ENCODE measurements at places on chromosomes 4 and X.
A peak's percentile ranks its signal among the peaks of the same experiment; 100 is the strongest.

DNA sequence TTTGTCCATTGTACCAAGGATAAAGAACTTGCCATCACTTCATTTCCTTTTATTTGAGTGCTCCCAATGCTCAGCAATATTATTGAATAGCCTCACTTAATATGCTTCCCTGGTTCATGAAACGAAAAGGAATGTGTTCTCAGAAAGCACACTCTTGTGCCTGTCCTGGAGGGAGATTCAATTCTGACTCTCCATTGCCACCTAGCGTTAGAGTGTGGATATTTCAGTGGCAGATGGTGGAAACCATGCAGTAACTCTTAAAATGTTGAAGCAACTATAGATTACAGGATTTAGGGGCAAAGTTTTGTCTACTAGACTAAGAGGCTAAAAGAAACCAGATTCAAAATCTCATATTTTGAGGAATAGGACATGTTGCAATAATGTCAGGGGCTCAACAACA lies 36.0 kb downstream of the GAB3 start:
- DNase-seq = peak; percentile 50

DNA sequence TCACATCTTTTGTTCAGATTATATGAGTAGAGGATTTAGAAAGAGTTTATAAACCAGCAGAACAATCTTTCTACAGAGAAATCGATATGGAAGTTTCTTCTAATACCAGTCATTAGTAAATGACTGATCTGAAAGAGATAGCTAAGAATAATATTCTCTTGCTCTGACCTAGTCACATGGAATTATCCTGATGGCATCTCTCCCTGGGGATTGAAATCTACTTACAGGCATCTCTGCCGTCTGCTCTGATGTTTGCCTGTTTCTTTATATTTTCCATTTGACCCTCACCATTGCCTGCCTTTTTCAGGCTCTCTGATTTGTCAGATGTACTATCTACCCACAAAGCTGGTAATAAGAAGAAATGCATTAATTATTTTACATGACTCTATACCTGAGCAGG lies 1157.3 kb downstream of the PCDH7 start:
- DNase-seq = no peak

DNA sequence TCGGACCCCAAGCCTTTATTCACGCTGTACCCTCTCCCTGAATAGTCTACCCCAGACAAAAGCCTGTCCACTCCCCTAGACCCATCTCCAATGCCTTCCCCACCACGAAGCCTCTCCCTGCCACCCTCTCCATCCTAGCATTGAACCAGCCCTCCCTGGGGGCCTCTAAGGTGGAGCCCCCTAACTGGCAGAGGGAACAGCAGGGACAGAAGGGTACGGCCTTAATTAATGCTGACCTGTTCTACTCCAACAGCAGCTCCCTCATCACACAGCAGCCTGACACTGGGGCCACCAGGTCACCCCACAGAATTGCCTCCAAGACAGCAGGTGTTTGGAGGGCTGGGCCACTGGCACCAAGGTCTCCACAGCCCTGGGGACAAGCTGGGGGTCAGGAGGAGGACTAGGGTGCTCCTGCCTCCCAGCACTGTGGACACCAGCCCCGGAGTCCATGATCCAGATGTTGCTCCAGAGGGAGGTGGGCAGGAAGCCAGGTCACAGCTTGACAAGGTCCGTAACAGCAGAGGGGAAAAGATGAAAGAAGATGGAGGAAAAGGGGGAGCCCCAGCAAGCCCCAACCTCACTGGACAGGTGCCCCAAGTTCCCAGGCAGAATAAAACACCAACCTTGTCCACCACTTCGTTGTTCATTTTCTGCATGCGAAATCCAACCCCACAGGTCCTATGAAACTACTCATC lies 3.7 kb downstream of the CRMP1 start:
- no peak for DNase-seq

DNA sequence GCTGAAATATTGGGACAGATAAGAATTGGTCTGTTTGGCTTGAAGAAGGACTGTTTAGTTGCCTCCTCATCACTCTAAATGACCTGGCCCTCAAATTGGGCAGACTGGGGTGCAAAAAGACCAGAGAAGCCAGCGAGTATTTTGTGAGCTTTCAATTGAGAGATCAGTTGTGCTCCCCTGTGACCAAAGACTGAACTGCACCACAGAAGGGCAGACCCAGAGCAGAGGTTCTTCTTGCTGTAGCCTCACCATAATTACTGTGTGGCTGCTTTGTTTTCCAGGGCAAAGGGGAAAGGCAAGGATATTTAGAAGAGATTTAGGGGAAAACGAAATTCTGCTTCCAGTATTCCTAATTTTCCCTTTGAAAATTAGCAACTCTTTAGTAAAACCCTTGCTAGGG lies 104.0 kb upstream of the MBNL3 start:
- DNase-seq = peak; percentile 14

DNA sequence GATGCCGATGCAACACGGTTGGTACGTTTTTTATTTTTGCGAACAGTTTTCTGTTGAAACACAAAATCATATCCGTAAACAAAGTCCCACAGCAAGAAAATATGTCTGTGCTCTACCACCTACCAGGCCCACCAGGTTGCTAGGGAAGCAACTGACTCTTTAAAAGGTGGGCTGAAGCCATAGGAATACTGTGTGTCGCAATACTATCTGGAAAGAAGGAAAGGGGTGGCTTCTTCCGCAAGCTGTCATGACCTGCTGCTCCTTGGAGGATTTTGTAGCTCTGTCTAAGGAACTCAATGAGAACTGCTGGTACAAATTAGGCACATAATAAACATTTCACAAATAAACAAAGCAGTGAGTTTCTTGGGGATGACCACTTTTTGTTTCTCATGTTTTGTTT lies 46.5 kb downstream of the BEND2 start:
- DNase-seq = no peak

GRCh38 chr4:26257850-26258249 lies 63.0 kb upstream of the RBPJ start:
- no peak for DNase-seq

DNA sequence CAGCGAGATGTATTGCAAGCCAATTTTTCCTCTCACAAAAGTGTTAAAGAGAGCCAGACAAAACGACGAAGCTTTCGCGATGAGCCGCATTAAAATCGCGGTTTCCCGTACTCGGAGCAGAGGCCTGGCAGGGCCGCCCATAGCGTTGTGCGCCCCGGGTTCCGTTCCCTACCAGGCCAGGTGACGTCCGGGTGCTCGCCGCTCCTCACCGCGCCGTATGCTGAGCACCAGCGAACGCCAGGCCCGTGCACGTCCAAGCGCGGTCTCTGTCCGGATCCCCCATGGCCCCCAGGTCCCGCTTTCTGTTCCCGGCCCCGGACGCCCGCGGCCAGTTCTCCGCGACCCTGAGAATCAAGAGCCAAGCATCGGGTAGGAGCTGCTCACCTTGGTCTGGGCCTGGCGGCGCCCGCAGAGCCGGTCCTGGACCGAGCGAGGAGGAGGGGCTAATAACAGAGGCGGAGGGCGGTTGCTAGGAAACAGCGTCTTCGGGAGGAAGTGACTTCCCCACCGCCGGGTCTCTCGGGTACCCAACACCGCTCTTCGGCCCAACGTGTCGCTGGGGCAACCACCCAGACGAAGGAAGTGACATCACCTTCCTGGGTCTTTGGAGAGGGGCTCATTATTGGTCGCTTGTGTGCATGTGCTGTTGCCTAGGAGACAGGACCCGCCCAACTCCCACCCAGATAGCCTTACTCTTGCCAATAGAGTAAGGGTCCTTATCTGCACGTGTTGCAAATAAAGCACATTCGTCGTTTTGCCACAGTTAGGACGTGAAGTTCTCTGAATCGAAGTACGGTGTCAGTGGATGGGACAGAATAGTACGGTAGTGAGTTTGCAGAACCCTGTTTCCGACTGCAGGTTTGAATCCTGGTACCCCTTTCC lies at the start of gene MAP9:
Gene MAP9, minus strand, starts transcription at position 579 of the 882 bp plus-strand sequence. CDS start 1,115 bp downstream, outside the sequence.
- peak; percentile 91 for DNase-seq

- DNase-seq = no peak
These were observed 62.5 kb downstream of the BANK1 start for GRCh38 chr4:101853028-101853427.

DNA sequence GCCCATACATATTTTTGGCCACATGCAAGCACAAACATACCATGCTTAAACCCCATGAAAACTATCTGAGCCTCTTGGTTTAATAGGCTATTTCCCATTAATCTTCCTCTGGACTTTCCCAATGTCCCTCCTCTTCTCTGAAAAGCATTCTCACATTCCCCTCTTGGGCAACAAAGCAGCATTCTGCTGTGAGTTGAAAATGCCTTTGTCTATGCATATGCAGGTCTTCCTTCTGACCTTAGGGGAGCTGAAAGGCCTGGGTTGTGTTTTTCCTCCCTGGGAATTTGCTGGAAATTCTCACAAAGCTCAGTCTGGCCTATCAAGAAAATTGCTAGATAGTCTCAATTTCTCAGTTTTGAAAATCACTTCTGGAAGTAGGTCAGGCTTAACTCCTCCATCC lies 4.2 kb downstream of the VSIG4 start:
- no peak for DNase-seq

DNA sequence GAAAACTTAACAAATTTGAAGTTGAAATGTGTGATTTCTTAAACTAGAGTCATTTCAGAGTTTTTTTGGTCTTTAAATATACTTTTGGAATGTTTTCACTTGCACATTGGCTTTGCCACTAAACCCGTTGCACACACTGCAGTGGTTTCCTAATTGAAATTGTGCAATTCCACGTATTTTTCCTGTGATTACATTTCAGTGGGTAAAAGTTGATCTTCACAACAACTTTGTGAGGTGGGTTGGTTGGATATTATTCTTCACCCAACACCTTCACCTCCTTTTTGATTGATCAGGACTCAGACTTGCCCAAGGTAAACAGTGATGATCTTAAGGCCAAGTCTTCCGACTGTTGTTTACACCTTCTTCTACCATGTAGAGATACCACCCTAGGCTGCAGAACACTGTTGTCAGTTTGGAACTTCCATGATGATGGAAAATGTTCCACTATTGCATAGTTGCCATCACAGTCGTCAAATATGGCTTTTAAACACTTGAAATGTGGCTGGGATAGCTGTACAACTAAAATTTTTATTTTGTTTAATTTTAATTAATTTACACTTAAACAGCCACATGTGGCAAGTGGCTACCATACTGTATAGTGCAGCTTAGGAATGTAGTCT lies 13.7 kb downstream of the SEPTIN11 start:
- DNase-seq = no peak

DNA sequence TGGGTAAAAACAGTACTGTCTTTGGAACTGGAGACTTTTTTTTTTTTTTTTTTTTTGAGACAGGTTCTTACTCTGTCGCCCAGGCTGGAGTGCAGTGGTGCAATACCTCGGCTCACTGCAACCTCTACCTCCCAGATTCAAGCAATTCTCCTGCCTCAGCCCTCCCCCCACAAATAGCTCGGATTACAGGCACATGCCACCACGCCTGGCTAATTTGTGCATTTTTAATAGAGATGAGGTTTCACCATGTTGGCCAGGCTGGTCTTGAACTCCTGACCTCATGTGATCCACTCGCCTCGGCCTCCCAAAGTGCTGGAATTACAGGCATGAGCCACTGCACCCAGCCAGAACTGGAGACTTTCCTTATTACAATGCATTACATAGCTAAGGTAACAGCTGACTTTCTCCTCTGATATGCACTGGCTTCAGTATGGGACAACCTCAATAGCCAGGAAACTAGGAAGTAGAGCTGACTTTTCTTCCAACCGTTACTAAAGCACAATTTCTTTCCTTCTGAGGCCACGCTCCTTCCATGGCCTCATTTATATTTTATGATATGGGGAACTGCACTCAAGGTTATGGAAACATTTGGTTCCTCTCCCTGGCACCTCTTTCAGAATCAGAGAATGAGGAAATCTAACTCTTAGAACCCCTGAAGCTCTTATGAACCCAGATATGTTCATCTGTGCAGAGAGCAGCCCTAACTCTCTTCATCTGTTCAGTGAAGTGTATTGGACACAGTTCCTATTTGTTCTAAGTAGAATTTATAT lies 53.5 kb upstream of the FAM9B start:
- peak; percentile 32 for DNase-seq

- peak; percentile 76 for DNase-seq
These were observed at the start of gene TMEM150C for GRCh38 chr4:82561786-82562563. Gene TMEM150C (minus strand): TSS chr4:82561988. CDS start chr4:82504657, 57,331 bp downstream.

GRCh38 chrX:41412261-41413081 lies 34.7 kb upstream of the NYX start:
- DNase-seq = no peak

DNA sequence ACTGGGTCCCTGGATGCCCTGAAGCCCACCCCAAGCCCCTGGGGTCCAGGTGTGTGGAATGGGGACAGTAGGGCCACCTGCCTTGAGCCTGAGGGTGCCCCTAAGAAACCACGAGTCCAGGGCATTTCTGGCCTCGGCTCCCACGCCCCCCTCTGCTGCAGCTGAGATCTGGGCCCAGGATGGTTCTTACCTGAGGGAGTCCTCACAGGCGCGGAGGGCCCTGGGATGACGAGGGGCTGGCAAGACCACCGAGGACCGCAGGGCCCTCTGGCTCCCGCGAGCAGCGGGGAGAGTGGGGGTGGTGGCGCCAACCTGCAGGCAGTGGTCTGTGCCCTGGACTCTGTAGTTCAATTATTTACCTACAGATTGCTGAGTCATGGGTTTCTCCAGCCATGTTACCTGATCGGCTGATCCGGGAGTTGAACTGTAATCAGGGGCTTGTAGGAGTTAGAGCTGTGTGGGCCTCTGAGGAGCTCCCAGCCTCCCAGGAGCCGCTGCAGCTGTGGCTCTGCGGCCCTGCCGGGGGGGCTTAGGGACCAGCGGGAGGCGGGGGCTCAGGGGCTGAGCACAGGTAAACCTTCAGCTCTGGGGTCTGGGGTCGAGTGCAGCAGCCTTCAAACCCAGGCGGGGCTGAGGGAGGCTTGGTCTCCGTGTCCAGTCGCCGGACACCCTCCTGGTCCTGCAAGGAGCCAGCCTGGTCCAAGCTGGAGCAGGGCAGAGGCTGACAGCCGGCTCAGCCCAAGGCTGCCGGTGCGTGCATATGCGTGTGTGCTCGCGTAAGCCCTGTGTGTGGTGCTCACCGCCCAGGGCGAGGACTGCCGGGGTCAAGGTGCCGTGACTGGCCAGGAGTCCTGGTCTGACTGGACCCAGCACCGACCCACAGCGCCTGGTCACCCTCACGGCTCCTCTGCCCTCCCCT lies at the start of gene SLC26A1:
Gene SLC26A1, minus strand, starts transcription at position 294 of the 919 bp plus-strand sequence. CDS start 1,701 bp downstream, outside the sequence.
- DNase-seq = peak; percentile 12

DNA sequence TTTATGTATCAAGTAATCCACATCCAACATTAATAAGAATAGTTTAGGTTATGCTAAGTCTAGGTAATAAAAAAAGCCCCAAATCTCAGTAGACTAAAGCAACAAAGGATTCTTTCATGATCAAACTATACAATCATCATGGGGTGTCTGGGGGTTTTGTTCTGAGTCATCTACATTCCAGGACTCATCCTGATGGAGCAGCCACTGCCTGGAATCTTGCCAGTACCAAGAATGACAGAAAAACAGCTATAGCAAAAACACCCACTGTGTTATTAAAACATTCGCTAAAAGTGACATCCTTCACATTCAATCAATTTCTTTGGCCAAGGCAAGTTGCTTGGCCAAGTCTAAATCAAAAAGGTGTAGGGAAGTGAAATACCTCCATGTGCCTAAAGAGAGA lies 3.9 kb upstream of the ARHGEF38 start:
- DNase-seq = no peak

GRCh38 chrX:21398426-21398825 lies 24.2 kb downstream of the CNKSR2 start:
- DNase-seq = no peak

GRCh38 chrX:150150076-150150779 lies 211.9 kb upstream of the EOLA2 start:
- no peak for DNase-seq

GRCh38 chr4:32748498-32748897 lies 2028.3 kb downstream of the PCDH7 start:
- DNase-seq = no peak
